ENCODE measurements at places on chromosomes 2 and 18.

GRCh38 chr18:22816266-22817176 lies 116.6 kb upstream of the RBBP8 start:
- no peak for DNase-seq

DNA sequence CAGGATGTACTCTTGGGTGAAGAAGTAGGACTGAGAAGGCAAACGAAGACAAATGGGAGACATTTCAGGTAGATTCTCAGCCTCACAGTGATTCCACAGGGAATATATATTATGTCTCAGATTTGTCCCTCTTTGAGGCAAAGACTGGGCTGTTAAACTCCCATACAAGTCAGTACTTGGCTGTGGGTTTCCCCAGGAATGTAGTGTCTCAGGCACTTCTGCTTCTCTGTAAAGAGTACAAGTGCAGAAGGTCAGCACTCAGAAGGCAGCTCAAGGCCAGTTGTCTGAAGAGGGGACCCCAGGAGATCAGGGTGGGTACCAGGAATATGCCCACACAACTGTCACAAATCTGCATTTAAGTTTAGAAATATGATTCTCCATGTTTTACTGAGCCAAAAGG lies 39.9 kb upstream of the COBLL1 start:
- DNase-seq = no peak

GRCh38 chr2:119755906-119756305 lies 3.8 kb upstream of the PTPN4 start:
- no peak for DNase-seq

DNA sequence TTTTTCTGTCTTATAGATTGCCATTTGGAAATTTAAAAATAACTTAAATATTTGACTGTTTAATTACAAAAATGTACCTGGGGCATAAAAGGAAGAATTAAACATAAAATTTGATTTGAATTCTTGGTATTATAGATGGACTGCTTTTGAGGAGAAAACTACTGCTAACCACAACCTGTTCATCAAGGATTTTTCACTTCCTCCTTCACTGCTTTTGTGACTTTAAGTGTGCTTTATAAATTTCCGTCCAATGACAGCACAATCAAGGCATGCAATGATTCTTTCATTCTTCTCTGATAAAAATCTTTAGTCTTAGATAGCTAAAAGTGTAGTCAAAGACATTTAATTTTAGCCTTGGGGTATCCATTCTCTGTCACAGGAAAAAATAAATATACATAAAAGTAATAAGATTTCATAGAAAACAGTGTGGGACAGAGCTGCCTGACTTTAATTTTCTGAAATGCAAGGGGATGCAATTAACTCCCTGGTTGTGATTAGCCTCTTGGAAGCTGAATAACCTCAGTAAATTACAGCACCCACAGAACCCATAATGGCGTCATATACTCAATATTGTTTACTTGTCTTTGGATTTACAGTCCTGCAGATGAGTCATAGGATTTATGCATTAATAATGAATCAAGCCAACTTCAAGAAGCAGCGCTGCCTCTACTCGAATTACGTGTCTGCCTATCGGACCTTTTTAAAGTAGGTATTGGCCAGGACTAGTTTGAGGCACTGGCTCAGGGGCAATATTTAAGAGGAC lies 587.9 kb downstream of the NRXN1 start:
- no peak for DNase-seq

DNA sequence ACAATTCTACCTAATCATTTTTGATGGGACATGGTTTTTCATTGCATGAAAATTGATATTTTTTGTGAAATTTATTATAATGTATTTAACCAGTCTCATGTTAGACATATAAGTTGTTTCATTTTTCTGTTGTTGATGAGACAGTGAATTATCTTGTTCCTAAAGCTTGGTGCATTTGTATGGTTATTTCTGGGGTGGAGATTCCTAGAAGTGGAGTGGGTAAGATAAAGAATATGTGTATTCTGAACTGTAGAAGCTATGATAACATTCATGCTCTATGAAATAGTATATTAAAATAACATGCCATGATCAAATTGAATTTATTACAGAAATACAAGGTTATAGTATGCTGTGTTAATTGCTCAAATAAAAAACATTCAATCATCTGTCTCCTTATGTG lies 69.2 kb downstream of the BOLA3 start:
- no peak for DNase-seq

- DNase-seq = no peak
Observed at GRCh38 chr18:52322307-52322706, 17.7 kb upstream of the DCC start.
